ENCODE measurements at places on chromosomes 2 and 18.
A peak's percentile ranks its signal among the peaks of the same experiment; 100 is the strongest.

DNA sequence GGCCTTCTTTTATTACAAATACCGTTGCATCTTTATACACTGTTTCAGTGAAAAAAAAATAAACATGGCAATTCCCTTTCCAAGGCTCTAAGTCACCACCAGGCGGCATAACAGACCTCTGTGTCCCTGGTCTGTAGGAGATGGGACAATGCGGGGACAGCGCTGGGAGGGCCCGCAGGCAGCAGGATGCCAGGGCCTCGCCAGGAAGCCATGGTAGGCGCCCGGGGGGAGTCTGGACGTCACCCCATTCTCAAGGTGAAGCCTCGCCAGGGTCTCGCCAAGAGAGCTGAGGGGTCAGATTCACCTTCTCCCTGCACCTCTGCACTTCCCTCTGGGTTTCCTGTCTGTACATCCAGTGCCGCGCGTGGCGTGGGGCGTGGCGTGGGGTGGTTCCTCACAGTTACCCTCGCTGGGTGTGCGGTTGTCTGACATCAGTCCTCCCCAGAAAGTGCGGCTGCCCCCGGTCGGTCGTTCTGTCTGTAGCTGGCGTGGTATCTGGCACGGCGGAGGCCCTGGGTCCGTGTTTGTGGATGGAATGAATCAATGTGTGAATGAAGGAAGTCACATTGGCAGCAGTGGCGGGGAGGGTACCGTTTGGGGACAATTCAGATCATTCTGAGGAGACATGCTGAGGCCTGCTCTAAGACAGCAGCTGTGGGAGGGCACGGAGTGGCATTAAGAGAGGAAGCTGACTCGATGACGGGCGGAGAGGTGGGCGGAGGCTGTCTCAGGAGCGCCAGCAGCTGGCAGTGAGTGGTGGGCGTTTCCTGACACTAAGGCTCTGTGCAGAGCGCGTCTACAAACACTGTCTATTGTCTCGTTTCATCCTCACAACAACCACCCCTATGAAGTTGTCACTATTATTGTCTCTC lies 46.0 kb downstream of the LRRFIP1 start:
- DNase-seq = peak; percentile 90

- DNase-seq = no peak
Observed at GRCh38 chr2:26412091-26412673, 10.5 kb downstream of the DRC1 start.

- DNase-seq = no peak
Observed at GRCh38 chr2:63796366-63796765, 45.3 kb upstream of the UGP2 start.

DNA sequence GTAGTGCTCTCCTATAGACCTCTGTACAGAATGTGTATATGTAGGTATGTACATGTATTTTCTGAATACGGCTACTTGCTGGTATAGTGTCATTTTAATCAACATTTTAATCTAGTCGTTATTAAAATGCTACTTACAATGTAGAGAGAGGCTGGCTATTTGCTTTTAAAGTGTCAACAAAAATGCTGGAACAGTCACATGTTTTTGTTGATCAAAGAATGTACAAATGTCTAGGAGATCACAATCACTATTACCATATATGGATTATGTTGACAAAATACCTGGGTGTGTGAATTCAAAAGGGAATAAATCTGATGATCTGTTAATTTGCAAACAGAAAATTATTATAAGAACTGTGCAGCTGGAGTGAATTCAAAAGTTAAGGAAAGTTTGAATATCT lies 170.3 kb downstream of the CAMKMT start:
- no peak for DNase-seq

- DNase-seq = no peak
Observed at GRCh38 chr18:6052449-6052913, 157.2 kb upstream of the TMEM200C start.

GRCh38 chr18:907885-908757 lies 3.5 kb downstream of the ADCYAP1 start:
- DNase-seq = no peak

GRCh38 chr2:112204411-112204810 lies 50.4 kb downstream of the ZC3H8 start:
- peak; percentile 17 for DNase-seq

DNA sequence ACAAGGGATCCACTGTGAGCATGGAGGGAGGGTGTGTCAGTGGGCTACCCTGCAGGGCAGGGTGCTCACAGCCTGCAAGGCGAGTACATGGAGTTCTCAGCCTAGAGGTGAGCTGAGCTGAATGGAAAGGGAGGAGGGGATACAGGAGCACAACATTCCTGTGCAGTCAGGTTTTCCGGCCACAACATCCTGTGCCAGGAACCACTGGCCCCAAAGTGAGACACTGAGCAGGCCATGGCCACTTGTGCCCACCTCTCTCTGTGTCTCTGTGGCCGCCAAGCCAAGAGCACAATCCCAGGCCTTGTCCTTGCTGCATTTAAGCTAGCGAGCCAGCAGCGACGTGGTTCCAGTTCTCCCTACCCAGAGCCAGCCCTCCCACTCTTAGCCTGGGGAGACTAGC lies 6.1 kb downstream of the DOK1 start:
- no peak for DNase-seq

GRCh38 chr2:208820014-208820688 lies 413.6 kb downstream of the PTH2R start:
- DNase-seq = peak; percentile 33

- no peak for DNase-seq
Observed at GRCh38 chr2:1722692-1723091, 21.6 kb downstream of the PXDN start.

DNA sequence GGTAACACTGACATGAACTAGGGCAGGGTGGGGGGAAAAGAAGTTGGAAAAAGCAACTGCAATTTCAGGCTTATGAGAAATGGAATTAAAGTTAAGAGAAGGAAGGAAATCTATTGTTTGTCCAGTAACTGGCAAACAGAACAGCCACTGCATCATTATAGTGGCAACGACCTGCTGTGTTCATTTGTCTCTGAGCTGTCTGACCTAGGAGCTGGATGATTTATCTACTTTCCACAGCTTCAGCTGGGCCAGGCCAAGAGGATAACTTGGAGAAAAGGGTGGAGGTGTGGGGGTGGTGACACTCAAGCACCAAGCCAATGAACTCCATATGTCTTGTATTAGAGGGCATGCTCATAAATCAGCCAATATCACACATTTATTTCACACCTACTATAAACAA lies 291.5 kb upstream of the KLHL29 start:
- DNase-seq = no peak

DNA sequence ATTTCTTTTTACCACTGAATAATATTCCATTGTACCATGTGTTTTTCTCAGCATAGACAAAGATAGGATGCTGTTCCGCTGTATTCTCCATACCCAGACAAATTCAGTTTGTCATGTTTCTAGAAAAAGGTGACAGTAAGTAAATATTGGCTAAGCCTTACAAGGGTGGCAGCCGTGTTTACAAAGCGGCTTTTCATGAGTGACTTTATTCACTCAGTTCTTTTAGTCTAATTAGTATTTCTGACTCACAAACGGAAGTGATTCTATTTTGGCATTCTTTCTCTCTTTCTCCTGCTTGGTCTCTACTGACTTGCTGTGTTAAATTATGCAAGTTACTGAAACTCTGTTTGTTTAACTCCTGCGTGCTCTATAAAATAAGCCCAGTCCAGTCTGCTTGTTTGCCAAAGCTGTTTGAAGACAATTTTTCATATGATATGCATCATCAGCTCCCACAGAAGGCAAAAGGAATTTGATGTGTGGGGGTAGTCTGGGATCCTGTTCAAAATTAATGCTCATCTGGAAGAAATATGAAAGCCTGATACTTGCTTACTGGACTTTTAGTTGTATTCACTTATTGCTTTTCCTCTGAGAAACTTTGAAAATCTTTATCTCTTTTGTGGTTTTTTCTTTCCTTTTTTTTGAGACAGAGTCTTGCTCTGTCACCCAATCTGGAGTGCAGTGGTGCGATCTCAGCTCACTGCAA lies 2.3 kb upstream of the PLEKHH2 start:
- DNase-seq = peak; percentile 70

- no peak for DNase-seq
Observed at GRCh38 chr18:73274812-73275621, 407.2 kb upstream of the NETO1 start.

GRCh38 chr2:161943011-161943410 lies 131.0 kb downstream of the DPP4 start:
- DNase-seq = no peak

- peak; percentile 6 for DNase-seq
Observed at GRCh38 chr2:106789185-106789584, 96.8 kb downstream of the ST6GAL2 start.

DNA sequence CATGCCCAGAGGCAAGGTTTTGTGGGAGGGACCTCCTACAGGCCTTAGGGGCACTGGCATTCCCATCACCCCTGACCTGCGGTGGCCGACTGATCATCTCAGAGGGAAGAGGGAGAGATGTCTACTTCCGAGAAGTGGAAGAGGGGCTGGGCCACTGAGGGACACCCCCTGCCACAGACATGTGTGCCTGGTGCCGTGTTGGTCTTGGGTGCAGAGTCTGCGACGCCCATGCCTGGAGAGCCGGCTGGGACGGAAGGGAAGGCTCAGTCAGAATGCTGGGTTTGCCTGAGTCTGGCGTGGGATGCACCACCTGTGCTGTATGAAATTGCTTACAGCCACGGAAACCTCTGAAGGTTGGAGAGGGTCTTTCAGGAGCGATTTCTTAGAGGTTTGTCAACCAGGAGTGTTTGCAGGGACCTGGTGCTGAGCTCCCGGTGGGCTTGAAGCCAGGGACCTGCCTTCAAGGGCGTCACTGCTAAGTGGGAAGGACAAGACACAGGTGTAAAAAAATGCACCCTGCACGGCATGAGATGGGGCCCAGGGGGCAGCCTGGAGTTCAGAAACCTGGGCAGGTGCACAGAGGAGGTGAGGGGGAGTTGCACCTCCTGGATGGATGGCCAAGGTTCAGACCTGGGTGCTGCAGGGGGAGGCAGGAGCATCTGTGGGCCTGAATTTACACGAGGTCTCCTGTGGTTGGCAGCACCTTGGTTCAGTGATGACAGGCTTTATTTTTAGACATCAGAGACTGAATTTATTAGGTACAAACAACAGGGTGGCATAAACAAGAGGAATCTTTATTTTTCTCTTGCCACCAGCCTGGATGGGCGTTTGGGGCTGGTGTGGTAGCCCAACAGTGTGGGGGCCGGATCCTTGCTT lies 100.3 kb downstream of the CTIF start:
- no peak for DNase-seq

DNA sequence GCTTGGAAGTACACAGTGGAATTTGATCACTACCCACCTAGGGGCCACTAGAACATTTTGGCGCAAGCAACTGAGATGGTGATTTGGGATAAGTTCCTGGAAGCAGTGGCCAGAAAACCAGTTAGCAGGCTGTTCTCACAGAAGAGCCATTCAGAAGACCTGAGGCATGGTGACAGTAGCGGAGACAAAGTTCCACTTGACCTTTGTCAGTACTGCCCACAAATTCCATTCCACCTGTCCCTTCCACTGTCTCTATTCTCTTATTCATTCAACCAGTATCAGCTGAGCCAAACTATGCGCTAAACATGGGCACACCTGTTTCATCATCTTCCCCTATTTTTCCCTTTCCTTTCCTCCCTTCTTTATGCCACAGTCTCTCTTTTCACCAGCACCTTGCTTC lies 59.2 kb upstream of the PPP1CB start:
- DNase-seq = no peak

GRCh38 chr2:75253526-75253925 lies 54.2 kb upstream of the TACR1 start:
- DNase-seq = no peak

- no peak for DNase-seq
Observed at GRCh38 chr2:174762464-174762863, 1.8 kb downstream of the CHRNA1 start.

DNA sequence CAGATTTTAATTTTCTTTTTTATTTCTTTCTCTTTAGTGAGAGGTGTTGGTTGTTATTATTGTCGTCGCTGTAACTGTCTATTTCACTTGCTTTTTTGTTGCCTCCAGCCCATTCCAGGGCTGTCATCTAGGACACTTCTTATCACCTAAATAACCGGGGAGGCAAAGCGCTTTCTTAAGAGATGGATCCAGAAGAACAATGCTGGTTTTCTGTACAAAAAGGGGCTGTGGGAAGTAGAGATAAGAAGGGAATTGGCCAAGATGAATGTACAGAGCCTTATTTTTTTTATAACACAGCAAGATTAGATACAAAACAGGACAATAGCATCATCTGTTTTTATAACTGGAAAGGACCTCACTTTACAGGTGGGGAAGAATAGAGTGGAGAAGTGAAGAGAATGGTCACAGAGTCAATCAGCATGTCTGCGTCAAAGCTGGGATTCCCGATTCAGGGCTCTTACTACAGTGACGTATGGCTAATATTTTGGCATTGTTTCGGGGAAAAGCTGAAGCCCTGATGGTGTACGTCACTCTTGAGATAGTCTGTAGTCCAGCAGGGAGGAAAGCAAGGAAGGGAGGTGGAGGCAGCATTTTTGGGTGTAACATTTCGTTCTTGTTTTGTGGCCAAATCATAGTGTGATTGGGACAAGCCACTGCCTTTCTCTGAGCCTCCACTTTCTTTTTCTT lies 23.2 kb downstream of the IL1B start:
- DNase-seq = no peak

- DNase-seq = no peak
Observed at GRCh38 chr2:135962366-135963123, 22.9 kb downstream of the DARS1 start.

GRCh38 chr2:3266925-3267867 lies 110.4 kb downstream of the EIPR1 start:
- DNase-seq = no peak

- DNase-seq = no peak
Observed at GRCh38 chr2:147525819-147526489, 318.9 kb upstream of the ACVR2A start.

DNA sequence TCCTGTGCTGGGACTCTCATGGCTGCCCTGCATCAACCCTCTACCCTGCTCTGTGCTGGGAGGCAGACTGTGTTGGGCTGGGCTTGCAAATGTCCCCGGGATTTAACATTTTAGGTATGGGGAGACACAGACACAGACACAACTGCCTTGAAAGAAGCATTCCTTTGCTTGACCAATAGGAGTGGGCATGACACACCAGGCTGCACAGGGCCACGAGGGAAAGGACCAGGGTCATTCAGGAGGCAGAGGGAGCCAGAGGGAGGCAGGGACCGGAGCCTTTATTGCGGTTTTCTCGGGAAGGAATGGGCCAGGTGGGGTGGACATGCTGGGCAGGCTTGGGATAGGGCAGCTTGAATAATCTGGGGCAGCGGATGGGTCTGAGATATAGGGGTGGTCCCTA lies 238.7 kb upstream of the COPS8 start:
- DNase-seq = no peak

DNA sequence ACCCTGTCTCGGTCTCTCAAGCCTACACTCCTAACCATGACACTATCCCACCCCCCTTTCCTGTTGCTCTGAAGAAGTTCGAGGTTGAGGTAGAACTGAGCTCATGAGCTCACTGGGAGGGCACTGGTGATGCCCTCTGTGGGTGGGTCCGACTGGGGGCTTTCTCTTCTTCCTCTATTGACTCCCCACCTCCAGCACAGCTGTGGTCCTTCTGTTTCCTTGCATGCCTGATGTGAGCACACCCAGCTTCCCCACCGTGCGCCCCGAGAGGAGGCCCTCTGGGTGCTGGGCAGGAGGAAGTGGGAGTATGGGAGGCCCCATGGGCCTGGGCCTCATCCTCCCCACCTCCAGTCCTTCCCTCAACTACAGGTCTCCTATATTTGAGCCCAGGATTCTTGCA lies 20.9 kb downstream of the SPEG start:
- no peak for DNase-seq

GRCh38 chr2:27977731-27978312 lies 87.3 kb downstream of the BABAM2 start:
- no peak for DNase-seq

- no peak for DNase-seq
Observed at GRCh38 chr2:46278952-46279351, 18.3 kb upstream of the EPAS1 start.

Measured in A673 (cell line).